ENCODE measurements at places on chromosomes 5 and 9.

GRCh38 chr5:40655138-40655537 lies 24.6 kb upstream of the PTGER4 start:
- ATAC-seq: no peak

GRCh38 chr5:158736150-158736870 lies 363.4 kb downstream of the EBF1 start:
- ATAC-seq: no peak

DNA sequence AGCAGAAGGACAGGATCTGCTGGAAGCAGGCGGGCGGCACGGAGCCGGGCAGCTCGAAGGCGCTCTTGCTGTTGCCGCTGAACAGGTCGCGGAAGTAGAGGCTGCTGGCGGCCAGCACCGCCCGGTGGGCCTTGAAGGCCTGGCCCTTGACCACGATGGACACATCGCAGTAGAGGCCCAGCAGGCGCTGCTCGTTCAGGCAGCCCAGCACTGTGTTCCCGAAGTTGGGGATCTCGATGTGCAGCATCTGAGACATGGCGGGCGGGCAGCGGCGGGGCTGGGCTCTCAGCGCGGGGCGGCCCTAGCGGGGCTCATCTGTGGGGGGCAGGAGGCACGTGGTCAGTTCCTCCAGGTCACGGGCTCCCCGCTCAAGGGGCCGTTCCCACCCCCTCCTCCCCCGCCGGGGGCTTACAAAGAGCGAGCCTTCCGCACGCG lies 44.8 kb downstream of the NACC2 start:
- peak; percentile 0 for ATAC-seq

GRCh38 chr9:106922026-106922425 lies 59.1 kb downstream of the ZNF462 start:
- no peak for ATAC-seq

DNA sequence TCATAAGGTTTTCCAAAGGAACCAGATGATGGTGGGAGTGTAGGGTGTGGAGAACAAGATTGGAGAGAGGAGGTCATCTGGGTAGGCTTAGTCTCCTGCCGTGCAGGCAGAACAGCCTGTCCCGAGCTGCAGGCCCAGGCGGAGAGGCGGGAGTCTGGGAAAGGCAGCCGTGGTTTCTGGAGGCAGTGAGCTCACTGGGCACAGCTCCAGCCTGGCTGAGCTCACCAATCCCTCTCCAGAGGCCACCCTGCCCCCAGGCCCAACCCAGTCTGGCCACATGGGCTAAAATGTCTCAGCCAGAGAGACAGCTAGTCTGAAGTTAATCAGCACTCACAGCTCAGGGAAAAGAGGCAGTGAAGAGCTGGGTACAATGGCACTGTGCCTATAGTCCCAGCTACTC lies 12.3 kb downstream of the P4HA2 start:
- peak; percentile 97 for ATAC-seq
